Motor neuron (in vitro differentiated cells): ENCODE measurements at places on chromosomes 13 and 19. TPM values are rescaled to one million over a fixed set of nuclear protein-coding genes. Genes with fewer than 3 reads are reported as not detected.
A peak's percentile ranks its signal among the peaks of the same experiment; 100 is the strongest.

The GSX1 gene
- 0.25 TPM in 1 of 2 replicates, not detected in the other for total RNA-seq

The TEAD2 gene
- total RNA-seq: 62.8 and 65.6 TPM in 2 replicates

The SOHLH2 gene
- 0.20 TPM in 1 of 2 replicates, not detected in the other for total RNA-seq

The ZNF329 gene
- total RNA-seq: 8.7 and 9.2 TPM in 2 replicates

- ATAC-seq: peak; percentile 17
These were observed 17.0 kb downstream of the SLC7A1 start for GRCh38 chr13:29578300-29579085.

DNA sequence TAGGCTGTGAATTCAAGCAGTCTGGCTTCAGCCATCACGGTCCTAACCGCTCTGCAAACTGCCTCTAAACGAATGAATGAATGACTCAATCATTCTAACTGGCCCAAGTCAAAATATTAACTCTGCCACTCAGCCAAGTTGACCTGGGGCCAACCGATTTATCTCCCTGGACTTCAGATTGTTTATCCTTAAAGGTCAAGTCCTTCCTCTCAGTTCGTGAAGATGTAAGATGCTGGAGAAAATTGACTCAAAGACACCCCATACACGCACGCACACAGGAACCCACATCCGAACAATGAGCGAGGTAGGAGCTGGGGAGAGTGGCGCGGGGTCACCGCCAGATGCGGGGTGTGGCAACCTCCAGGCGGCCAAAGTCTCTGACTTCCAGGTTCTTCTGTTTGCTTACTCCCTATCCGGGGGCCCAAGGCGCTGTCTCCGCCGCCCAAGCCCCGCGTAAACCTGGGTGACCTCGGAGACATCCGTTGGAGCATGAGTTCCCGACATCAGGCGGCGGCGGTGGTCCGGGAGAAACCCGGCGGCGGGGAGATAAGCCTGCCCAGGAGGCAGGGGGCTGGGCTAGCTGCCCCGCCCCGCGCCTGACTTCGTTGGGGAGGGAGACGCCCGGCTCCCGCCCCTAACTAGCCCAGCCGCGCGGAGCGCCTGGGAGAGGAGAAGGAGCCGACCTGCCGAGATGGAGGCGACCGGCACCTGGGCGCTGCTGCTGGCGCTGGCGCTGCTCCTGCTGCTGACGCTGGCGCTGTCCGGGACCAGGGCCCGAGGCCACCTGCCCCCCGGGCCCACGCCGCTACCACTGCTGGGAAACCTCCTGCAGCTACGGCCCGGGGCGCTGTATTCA, at the start of gene CYP2S1:
Gene CYP2S1, plus strand, starts transcription at position 646 of the 856 bp plus-strand sequence. Its CDS starts 46 bp downstream, at position 692.
- ATAC-seq: peak; percentile 83
